ENCODE measurements at places on chromosomes 11 and 22. TPM values are rescaled to one million over a fixed set of nuclear protein-coding genes. Genes with fewer than 3 reads are reported as not detected.

Gene C22orf23
- total RNA-seq: 0.45 TPM

Gene WT1
- 0.17 TPM for total RNA-seq

Gene AMOTL1
- total RNA-seq: 19.2 TPM

Gene MAPK8IP2
- 0.17 TPM for total RNA-seq

Gene ZBTB16
- 13.6 TPM for total RNA-seq

Gene MMP11
- total RNA-seq: 4.5 TPM

Gene ACR
- not detected for total RNA-seq

Gene OR51B4
- not detected for total RNA-seq

Gene CRYBB2
- total RNA-seq: not detected

Gene FOLR1
- total RNA-seq: not detected

Gene NRXN2
- 0.89 TPM for total RNA-seq

Gene DDIAS
- total RNA-seq: 7.3 TPM

Gene SNX32
- total RNA-seq: 0.67 TPM

Gene SLC22A8
- total RNA-seq: not detected

Gene CNIH2
- total RNA-seq: 0.89 TPM

Gene SMIM35
- total RNA-seq: not detected

Gene TENM4
- total RNA-seq: 5.5 TPM

Gene APOA5
- total RNA-seq: not detected

Gene GAB4
- not detected for total RNA-seq

Gene CRYBA4
- total RNA-seq: not detected

Gene ZNF215
- 3.2 TPM for total RNA-seq

Gene MAJIN
- total RNA-seq: not detected

Gene GLYATL2
- total RNA-seq: 1.3 TPM

Gene MYEOV
- 3.3 TPM for total RNA-seq

Gene INS
- total RNA-seq: not detected

Gene ZNF195
- 15.6 TPM for total RNA-seq

Gene CHRNA10
- total RNA-seq: 0.34 TPM
